ENCODE measurements at places on chromosomes 1 and 21.

DNA sequence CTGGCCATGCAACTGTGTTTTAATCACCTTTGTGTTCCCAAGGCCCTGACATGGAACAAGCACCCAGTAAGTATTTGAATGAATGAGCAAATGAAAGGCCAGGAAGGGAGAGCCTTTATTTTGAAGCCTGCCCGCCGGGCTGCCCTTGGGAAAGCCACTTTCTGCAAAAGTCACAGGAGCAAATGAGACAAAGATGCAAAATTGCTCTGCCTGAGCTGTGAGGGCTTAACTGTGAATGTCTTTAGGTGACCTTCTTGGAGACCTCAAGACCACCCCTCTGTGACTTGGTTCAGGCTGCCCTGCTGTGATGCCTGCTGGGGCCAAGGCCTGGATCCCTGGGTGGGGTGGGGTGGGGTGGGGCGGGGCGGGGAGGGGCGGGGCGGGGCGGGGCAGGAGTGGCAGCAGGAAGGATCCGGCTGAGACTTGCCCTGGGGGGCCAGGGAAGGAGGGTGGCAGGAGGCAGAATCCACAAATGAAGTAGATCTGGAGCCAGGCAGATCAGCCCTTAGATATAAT lies 54.0 kb downstream of the RUNX3 start:
- peak; percentile 39 for DNase-seq

DNA sequence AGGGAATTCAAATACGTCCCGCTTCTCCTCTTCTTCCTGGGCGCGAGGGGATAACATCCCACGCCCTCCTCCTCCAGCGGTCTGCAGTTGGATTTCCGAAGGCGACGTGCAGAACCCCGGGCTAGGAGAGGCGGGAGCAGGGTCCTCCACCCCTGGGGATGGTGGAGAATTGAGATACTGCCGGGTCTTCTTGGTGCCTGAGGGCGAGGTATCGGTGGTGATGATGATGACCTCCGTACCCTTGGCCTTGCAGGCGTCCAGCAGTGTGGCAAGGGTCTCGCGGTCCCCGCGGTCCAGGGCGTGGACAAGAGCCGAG lies 3.2 kb upstream of the LIX1L start:
- no peak for DNase-seq

DNA sequence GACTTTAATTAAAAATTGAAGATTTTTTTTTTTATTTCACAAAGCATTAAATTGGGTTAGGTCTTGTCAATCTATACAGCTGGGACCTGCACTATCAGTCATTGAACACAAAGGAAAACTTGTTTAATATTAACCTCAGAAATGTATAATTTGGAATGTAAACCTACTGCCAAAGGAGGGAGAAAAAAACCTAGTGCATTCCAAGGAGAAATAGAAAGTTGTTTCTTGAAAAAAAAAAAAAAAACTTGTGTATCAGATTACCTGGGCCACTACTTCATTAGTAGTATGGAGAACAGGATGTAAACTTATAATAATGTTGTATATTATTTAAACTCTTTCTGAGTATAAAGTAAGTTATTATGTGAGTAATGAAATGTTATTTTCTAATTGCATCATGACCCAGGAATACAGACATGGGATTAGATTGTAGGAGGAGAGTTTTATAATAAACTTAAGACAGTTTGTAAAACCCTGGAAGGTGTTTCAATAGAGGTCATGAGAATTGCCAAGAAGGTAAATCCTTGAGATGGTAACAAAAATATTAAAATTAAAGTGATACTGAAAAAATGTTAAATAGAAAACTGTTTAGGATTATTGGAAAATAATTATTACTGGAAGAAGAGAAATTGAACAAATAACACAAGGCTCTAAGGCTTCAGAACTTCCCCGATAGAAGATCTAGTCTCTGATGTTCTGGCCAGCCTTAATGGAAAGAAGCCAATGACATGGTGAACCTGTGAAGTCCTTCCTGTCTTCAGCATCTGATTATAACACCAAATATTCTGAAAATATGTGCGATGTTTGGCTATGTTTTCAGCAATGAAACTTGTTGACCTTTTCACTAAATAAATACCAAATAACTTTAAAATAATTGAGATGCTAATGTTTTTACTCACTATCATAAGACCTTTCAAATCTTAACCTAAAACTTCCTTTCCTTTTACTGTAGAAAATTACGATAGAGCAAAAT lies 412.8 kb upstream of the LYPLAL1 start:
- no peak for DNase-seq

- DNase-seq: no peak
Measured at GRCh38 chr1:108149796-108150467, 50.2 kb downstream of the SLC25A24 start.

All from islet precursor cell (in vitro differentiated cells).